ENCODE measurements at places on chromosomes 6 and 20. TPM values are rescaled to one million over a fixed set of nuclear protein-coding genes. Genes with fewer than 3 reads are reported as not detected.

The GHRH gene
- not detected for total RNA-seq

The PI16 gene
- total RNA-seq: 91.7 TPM

The SLC22A3 gene
- 189 TPM for total RNA-seq

The LPA gene
- total RNA-seq: 0.36 TPM

The ATP6V1G2 gene
- 4.8 TPM for total RNA-seq

The KCNQ5 gene
- 0.49 TPM for total RNA-seq

All from sciatic nerve (tissue), 2 donors.